Esophagus squamous epithelium (tissue), 5 donors: ENCODE measurements at places on chromosomes 12 and 14.

- H3K4me1 ChIP-seq = no peaks in the 10 kb centered on the region
- H3K36me3 ChIP-seq = peaks cover 12% of the 10 kb centered on the region
- no peak overlapping the region for H3K4me3 ChIP-seq
- no peak for DNase-seq
- H3K27ac ChIP-seq = no peak overlapping the region
These were observed 46.9 kb downstream of the RAD52 start for GRCh38 chr12:902581-902980.

GRCh38 chr14:69855180-69855832, 23.9 kb upstream of the SMOC1 start:
- H3K4me3 ChIP-seq = no peak overlapping the region
- H3K4me1 ChIP-seq = no peaks in the 10 kb centered on the region
- H3K27ac ChIP-seq = no peak overlapping the region
- no peak for DNase-seq

- H3K27ac ChIP-seq = no peak overlapping the region
- no peak overlapping the region for H3K4me3 ChIP-seq
- no peaks in the 10 kb centered on the region for H3K27me3 ChIP-seq
These were observed 224.1 kb upstream of the TMEM132C start for GRCh38 chr12:128042825-128043224.

DNA sequence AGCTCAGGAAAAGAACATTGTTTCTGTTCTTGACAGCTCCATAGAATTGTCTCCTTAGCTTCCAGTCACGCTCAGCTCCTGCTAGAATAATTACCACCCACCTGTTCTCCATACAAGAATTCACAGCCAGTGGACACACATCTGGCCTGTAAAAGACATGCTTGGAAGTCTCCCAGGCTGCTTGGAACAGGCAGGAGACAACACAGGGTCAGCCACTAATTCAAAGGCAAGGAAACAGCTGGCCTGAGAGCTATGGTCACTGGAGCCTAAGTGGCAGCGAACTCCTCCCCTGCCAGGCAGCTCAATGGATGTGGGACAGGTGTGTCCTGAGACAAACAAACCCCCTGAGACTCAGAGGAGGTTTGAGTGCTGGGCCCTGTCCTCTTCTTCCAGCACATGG, 22.9 kb upstream of the LTBP2 start:
- H3K27ac ChIP-seq = no peak overlapping the region
- no peaks in the 10 kb centered on the region for H3K27me3 ChIP-seq
- peaks cover 14% of the 10 kb centered on the region for H3K4me1 ChIP-seq
- no peak overlapping the region for H3K4me3 ChIP-seq

DNA sequence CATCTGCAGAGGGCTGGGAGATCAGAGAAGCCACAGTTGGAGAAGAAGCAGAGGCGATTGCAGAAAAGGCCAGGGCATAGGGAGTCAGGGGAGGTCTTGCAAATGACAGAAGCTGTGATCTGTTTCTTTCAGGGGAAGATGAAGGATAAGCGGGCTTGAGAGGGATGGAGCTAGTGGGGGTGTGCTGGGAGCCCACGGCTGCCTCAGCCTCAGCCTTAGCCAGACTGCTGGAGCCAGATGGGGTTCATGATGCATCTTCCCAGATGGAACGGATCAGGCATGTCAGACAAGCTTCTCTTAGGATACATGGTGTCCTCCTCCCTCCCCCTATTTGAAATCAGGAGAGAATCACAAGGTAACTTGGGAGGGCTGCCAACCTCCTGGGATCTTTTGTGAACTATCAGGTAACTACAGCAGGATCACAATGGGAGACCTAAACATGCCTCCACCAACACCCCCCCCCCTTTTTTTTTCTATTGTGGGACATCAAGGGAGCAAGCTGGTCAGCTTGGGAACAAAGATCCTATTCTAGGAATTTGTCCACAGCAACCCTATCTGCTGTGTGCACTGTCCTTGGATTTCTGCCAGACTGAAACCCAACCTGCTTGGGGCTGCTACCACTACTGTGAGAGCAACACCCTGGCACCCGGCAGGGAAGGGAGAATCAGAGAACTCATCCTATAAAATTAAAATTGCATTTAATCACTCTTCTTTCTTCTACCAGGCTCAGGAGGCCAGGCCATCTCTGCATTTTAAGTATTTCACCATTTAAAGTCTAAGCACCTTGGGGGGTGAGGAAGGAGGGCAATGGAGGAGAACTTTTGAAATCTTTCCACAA, 10.7 kb upstream of the ATP2A2 start:
- H3K4me3 ChIP-seq = no peak overlapping the region
- no peaks in the 10 kb centered on the region for H3K27me3 ChIP-seq
- DNase-seq = no peak
- no peaks in the 10 kb centered on the region for H3K36me3 ChIP-seq
- H3K4me1 ChIP-seq = peaks cover 44% of the 10 kb centered on the region
